ENCODE measurements at places on chromosomes 16 and 17.
A peak's percentile ranks its signal among the peaks of the same experiment; 100 is the strongest.

DNA sequence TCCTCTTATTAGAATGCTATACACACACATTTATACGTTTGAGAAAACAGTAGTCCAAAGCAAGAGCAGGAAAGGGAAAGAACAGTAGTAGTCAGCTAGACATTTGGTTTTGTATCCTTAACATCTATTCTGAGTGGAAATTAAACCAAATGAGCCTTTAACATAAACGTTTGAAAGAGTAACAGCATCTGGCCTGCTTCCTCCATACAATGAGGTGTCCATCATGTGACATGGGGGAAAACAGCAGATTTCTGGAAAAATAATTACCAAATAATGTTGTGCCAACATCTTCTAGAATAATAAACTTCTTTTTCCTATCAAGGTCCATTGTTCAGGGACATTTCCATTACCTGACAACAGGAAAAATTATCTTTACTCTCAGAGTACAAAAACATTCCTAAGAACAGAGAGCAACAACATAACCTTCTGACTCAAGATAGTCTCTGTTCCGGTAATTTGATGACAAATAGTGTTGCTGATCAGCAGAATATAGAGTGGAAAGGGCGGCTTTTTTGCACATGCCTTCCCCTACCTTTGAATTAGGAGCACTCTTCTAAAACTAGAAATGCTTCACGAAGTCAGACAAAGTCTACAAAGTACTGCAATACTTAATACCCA, 20.2 kb downstream of the CYTH1 start:
- DNase-seq, result no peak

GRCh38 chr16:8950580-8951077, 13.1 kb downstream of the USP7 start:
- DNase-seq, result no peak

DNA sequence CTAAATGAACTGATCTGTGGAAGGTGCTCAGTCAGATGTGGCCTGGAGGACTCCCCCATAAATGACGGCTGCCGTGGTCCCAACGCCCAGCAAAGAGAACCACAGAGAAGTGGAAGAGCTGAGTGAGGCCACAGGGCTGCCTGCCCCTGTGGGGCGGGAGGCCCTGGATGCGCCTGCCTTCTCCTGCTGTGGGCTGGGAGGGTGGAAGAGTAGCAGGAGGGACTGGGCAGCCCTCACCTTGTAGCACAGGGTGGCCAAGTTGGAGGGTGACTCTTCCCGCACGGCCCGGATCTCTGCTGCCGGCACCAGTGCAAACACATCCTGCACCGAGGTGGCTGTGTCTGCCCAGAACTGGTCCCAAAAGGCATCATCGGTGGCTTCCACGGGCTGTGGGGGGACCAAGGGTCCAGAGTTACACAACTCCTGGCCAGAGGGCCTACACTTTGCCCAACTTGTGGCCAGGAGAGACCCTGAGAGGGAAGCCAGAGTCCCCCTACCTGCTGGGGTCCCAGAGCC, 8.3 kb downstream of the HID1 start:
- DNase-seq, result no peak

DNA sequence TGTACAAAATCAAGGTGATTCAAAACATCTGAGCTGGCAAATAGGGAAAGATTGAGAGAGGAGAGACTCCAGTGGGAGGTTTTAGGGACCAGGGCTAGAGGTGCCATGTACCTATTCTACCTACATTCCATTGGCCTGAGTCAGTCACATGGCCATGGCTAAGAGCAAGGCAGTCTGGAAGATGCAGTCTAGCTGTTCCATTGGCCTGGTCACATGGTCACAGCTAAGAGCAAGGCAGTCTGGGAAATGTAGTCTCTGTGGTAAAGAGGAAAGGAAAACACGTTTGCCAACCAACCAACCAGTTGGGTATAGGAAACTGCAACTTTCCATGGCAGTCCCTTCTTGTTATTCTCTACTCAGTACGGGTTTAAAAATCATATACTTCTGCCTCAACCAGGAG, 369.1 kb downstream of the XYLT1 start:
- no peak for DNase-seq

DNA sequence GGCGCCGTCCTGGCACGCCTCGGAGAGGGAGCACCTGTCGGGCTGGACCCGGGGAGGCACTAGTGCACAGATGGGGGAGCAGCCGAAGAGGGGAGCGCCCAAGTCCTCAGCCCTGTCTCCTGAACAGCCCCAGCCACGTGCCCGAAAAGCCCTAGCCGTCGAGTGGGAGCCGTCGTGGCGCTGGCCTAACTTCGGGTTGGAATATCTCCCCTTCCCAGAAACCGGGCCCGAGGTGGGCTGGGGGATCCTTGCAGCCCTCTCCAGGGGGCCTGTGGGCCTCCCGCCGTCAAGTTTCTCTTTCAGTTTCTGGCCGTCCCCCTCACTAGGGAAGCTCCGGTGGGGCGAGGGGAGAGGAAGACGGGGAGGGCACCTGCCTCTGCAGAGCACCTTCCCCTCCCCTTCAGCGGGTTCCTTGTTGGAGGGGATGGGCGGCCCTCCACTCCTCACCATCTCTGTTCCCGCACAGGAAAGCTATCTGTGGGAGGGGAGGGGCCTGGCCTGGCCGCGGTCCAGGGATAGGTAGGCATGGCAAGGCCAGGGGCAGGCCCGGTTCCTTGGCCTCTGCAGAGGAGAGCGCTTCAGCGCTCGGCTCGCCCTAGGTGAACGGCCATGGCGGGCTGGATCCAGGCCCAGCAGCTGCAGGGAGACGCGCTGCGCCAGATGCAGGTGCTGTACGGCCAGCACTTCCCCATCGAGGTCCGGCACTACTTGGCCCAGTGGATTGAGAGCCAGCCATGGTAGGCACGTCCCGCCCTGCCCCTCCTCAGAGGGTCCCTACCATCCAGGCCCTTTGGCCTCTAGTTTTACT, 709 bp downstream of the STAT5A start:
- peak; percentile 60 for DNase-seq

- DNase-seq, result no peak
Measured at GRCh38 chr16:72983728-72984350, 64.1 kb downstream of the ZFHX3 start.

Measured in stimulated activated naive CD4-positive, alpha-beta T cell treated with Interleukin-2 at 50 U/mL for 16 hours (primary cell).